Stimulated activated CD4-positive, alpha-beta T cell treated with anti-CD3 and anti-CD28 coated beads, Interleukin-1b, Interleukin-23, amount 100 ng/mL, for 1 hour (primary cell): ENCODE measurements at places on chromosomes 7 and 10.

DNA sequence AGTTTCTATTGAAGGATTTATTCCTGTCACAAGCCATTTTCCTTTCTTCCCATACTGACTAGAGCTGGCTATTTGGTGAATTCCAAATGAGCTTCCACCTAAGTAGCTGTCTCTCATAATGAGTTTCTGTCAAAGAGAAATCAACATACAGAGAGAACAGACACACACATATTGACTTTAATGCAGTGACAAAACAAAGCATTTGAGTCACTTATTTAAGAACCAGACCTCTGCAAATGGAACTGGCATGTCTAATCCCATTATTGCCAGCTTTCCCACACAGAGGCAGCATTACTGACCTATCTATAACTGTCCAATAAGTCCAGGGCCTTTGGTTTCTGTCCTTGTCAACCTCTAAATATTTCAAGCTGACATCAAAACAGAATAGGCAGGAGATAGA, 179.3 kb upstream of the CSTF2T start:
- DNase-seq, result no peak

GRCh38 chr10:113960617-113961181, 83.0 kb upstream of the ADRB1 start:
- DNase-seq, result no peak

DNA sequence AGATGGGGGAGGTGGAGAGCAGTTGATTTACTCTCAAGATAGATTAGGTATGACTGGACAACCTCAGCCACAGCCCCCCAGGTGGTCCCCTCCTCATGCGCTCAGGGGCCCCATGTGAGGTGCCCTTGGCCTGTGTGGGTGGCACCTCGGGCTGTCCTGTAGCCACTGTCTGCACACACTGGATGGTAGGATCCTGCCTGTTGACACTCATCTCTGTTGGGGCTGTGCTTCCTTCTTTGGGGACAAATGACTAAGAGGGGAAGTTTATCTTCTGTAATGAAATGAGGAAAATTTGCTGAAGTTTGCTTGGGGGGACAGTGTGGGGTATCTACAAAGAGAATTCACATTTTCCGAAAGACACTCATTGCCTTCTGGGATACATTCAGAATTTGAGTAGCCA, 53.6 kb upstream of the ANTXRL start:
- no peak for DNase-seq

DNA sequence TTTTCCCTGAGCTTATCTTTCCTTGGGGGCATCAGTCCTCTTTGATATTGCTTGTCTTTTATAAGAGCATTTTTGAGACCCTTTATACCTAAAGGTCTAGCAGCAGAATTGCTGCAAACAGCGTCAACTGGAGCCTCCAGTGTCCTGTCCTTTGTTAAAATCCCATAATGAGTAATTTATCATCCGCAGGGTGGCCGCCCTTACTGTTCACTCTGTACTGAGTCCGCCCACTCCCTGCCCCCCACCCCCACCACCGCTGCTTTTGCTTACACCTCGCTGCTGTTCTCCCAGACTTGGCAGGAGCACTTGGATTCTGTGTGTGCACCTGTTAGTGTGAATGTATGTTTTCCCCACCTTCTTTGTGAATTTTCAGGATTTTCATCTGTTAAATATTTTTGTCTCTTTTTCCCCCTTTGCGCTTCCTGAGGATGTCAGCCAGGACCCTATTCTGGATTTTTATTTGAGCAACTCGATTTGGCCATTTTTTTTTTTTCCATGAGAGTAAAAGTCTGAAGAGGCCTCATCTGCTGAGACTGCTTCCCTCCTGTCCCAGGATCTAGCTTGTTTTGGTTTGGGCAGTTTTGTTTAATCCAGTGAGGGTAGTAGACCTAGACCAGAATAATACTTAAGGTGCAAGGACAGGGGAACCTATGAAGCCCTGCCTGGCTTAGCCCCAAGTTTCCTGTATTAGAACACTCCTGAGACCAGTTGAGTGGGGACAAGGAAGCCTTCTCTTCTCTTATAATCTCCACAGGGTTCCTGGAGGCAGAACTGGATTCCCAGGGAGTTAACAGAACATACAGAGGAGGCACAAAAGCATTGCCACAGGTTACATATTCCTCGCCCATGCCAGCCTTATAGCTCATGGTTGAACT, 8.2 kb downstream of the AGFG2 start:
- no peak for DNase-seq

DNA sequence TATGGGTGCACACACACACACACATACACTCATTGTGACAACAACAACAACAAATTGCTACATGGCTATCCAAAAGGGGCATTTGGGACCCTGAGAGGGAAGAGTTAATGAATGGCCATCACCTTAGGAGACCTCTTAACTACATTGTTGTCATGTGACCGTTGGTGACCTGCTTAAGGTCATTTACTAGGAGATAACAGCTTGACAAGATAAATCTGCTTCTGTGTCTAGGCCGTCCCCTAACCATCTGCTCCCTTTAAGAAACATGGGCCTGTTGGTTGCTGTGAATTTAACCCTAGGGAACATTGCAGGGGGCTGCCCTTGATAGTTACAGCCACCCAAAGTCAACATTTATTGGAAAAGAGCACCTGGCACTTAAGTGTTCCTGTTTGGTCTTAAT, 29.7 kb downstream of the C1QL3 start:
- no peak for DNase-seq

DNA sequence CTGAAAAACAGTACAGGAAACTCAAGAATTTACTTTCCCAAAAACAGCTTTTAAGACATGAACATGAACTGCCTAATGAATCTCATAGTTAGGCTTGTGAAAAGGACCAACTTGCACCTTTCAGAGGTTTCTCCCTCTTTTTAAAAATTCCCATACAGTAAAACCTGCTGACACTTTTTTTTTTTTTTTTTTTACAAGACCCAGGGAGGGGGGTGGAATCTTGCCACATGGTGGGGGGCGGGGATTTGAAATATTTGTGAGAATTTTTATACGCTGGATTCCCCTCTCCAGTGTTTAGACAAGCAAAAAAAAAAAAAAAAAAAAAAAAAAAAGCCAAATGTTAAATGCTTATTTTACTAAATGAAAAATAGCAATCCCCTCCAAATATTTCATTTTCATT, 57.4 kb downstream of the HIBADH start:
- DNase-seq, result no peak

GRCh38 chr7:149353739-149354504, 91.9 kb downstream of the ZNF783 start:
- DNase-seq, result no peak

GRCh38 chr10:44460416-44460815, 75.5 kb upstream of the CXCL12 start:
- DNase-seq, result no peak

GRCh38 chr7:123433665-123434064, 100.7 kb downstream of the IQUB start:
- DNase-seq, result no peak

DNA sequence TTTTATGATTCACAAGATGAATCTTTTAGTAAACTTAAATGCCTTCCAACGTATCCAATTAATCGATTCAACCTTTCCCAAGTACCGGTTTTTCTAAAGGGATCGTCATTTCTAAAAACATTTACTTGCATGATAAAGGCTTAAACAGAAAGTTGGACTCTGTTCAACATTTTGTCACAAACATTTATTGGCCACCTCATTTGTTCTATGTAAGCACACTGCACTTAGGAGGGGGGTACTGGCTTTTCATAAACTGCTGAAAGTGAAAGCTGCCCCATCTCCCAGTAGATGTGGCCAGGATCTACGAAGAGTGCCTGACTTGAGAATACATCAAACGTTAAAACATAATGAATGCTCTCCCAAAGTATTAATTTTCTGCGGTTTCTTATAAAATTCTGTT, 37.3 kb upstream of the LAMB4 start:
- no peak for DNase-seq

DNA sequence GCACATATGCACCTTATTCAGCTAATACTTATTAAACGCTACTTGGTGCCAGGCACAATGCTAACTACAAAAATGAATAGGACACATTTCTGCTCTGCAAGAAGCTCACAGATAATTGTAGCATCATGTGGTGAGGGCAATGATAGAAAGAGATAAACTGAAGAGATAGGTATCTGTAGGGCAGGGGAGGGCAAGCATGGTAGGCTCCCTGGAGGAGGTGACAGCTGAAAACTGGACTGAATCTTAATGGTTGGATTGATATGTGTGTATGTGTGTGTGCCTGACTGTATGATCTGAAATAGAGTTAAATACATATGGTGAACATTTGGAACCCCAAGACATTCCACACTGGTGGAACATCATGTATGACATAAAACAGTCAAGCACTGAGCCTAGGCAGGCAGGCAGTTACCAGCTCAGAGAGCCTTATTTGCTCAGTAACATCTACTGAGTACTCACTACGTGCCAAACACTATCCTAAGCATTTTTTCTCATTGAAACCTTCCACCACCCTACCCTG, 4.8 kb upstream of the CEP55 start:
- DNase-seq, result no peak

DNA sequence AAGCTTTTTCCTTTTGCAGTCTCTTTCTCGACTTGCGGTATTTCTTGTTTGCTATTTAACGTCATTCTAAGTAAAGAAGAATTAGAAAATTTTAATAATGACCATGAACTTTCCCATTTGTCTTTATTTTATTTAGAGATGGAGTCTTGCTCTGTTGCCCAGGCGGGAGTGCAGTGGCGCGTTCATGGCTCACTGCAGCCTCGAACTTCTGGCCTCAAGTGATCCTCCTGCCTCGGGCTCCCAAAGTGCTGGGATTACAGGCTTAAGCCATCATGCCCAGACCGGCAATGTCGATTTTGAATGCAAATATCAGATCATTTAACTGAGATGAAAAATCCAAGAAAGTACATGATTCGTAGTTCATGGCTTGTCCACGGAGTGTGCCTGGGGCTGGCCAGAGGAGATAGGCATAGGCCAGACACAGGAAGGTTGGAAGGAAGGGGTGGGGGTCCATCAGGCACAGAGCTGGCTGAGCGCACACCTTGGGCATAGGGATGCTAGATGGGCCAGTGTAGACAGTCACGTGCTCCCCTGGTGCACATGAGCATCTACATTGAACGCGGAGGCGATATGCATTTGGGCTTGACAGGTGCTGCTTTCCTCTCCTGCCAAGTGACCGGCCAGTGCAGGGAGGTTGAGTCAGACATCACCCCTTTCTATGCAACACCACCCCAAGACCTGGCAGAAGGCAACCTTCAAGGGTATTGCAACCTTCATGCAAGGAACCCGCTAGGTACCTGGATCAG, 38.9 kb upstream of the DAGLB start:
- DNase-seq, result no peak

GRCh38 chr10:97025613-97026242, 160.0 kb downstream of the SLIT1 start:
- peak; percentile 28 for DNase-seq

GRCh38 chr10:109743146-109743545, 180.2 kb downstream of the XPNPEP1 start:
- no peak for DNase-seq

GRCh38 chr10:127855591-127855881, 37.2 kb downstream of the CLRN3 start:
- DNase-seq, result no peak

- no peak for DNase-seq
Measured at GRCh38 chr10:129459762-129460539, 7.1 kb upstream of the MGMT start.

- no peak for DNase-seq
Measured at GRCh38 chr10:131121511-131122035, 189.9 kb downstream of the TCERG1L start.

DNA sequence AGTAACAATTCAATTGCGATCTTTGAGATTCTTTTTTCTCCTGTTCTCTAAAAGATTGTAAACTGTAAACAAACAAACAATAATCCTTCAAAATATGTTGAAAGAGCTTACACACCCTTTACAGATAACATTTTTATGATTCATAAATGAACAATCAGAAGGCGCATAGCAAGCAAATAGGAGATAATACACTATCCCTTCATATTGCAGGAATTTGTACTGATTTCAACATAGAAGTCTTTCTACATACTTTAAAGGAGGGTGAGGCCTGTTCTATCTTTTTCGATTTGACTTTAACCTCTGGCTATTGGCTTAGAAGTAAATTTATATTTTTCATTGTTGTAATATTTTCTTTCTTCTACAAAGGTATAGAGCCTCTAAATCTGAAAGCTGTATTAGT, 57.2 kb downstream of the TFEC start:
- DNase-seq, result no peak

DNA sequence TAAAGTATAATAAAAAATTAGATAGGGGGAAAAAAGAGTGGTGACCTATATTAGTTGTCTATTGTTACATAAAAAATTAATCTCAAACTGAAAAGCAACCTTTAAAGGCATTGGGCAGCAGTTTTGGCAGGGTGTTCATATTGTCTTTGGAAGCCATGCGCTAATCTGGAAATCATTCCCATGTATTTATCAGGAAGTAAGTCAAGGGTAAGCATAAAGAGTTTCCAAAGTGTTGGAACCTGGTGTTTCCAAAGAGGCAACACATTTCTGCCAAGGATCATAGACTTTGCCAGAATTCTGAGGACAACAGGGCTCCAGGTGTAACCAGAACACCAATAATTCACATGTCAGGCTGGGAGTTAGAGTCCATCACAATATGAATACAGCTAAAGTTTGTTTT, 55.7 kb upstream of the EGFR start:
- DNase-seq, result no peak

- no peak for DNase-seq
Measured at GRCh38 chr7:156776527-156776926, 116.5 kb downstream of the LMBR1 start.

DNA sequence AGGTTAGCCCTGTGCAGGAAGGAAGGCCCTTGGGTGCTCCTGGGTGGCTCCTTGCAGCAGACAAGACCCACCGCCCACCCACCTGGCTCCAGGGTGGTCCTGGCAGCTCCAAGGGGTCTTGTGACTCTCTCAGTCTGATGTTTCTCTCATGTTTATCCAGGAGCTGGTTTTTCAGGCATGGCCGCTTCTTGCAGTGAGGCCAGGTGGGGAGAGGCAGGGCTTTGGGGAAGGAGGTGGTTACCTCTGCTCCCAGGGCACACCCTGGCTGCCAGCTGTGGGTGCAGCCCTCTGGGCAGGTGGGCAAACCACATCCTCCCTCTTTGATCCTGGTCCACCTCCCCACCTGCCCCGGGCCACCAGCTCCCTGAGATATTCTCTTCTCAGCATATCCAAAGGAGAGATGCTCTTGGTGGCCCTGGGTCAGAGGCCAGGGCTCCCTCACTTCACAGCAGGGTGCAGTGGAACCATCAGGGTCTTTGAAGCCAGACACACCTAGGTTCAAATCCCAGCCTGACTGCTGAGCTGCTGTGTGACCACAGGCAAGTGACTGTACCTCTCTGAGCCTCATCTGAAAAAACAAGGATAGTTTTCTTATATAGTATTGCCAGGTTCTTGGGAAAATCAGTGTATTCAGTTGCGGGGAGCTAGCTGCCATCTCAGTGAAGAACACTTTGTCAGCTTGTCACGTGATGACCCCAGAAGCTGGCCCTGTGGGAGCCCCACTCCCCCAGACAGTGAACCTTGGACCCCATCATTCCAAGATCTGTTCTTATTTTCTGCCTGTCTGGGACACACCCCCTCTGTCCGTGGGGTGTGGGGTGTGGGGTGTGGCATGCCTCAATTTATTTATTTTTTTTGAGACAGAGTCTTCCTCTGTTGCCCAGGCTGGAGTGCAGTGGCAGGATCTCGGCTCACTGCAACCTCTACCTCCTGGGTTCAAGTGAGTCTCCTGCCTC, 11.5 kb downstream of the GTF2IRD1 start:
- no peak for DNase-seq
